ENCODE measurements at places on chromosomes 7 and 10. TPM values are rescaled to one million over a fixed set of nuclear protein-coding genes. Genes with fewer than 3 reads are reported as not detected.

Gene CFAP58
- total RNA-seq: 3.8 TPM

Gene VOPP1
- total RNA-seq: 32.8 TPM

Gene C10orf67
- 0.25 TPM for total RNA-seq

Gene SBDS
- 259 TPM for total RNA-seq

Gene CCZ1B
- 19.7 TPM for total RNA-seq

Gene RET
- 0.12 TPM for total RNA-seq

Gene ERCC6
- 24.9 TPM for total RNA-seq

Gene TEX36
- total RNA-seq: not detected

Gene TDRD1
- 2.7 TPM for total RNA-seq

Gene ZNF727
- 6.2 TPM for total RNA-seq

Gene MORN4
- 19.6 TPM for total RNA-seq

GRCh38 chr10:24722676-24723385 lies 856 bp downstream of the ARHGAP21 start:
- peak; percentile 85 for DNase-seq

GRCh38 chr7:50353201-50353600 lies 48.7 kb downstream of the IKZF1 start:
- no peak for DNase-seq

GRCh38 chr10:35417795-35418194 lies 81.5 kb downstream of the CCNY start:
- no peak for DNase-seq

- no peak for DNase-seq
Observed at GRCh38 chr10:95755511-95756004, 405 bp upstream of the ENTPD1 start.

- DNase-seq: no peak
Observed at GRCh38 chr7:134767520-134768168, 11.8 kb upstream of the CALD1 start.

DNA sequence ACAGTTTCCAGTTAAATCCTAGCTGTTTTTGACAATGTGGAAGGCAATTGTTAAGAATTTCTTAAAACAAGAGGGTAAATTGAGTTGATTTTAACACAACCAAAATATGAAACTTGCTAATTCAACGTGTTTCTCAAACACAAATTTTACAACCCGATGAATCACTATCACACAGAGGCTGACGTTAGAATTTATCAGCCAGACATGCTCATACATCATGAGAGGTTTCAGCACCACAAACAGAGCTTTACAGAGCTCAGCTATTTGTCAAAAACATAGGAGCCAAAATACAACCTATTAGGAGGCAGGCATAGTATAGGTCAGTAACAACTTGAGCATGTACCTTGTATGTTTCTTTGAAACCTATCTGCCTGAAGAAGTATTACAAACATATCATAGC lies 36.1 kb downstream of the LRRN3 start:
- no peak for DNase-seq

GRCh38 chr10:43901744-43902504 lies 253.2 kb upstream of the ZNF32 start:
- DNase-seq: no peak

DNA sequence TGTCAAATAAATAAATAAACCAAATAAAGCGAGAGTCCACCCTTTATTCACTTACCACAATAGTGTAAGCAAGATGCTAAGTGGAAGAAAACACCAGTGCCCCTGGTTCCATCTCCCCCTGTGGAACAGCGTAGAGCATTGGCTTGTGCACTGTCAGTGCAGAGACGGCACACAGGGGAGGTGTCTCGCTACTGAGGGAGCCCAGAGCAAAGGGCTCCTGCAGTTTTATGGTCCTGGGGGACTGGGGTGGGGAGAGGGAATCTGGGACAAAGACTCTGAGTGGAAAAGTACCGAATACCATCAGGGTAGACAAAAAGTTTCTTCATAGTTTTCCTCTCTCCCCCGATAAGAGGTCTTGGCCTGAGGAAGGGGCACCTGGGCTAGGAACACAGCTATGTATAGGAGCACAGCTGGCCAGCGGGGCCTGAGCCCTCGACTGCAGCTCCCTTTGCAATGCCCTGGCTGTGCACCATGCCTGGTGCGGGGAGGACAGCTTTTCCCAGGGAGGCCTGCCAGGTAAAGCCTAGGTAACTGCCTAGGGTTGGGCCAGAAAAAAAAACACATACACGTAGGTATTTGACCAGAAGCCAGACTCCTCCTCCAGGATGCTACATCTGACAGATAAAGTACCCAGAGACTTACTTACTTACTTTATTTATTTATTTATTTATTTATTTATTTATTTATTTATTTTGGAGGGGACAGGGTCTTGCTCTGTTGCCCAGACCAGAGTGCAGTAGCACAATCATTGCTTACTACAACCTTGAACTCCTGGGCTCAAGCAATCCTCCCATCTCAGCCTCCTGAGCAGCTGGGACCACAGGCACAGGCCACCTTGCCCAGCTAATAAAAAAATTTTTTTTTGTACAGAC lies 88.8 kb upstream of the KIF5B start:
- no peak for DNase-seq

DNA sequence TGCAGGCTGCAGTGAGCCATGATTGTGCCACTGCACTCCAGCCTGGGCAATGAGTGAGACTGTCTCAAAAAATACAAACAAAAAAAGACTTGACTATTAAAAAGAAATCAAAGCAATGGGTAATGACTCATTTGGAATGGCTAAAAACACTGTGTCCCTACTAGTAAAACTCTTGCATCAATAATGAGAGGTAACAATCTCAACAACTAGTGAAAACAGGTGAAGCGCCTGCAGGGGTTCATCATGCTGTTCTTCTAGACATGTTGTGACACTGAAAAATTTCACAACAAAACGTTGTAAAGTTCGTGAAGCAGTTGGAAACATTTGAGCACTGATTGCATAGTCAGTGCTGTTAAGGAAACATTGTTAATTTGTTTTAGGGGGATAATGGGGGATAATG lies 26.9 kb upstream of the SLC29A4 start:
- no peak for DNase-seq

DNA sequence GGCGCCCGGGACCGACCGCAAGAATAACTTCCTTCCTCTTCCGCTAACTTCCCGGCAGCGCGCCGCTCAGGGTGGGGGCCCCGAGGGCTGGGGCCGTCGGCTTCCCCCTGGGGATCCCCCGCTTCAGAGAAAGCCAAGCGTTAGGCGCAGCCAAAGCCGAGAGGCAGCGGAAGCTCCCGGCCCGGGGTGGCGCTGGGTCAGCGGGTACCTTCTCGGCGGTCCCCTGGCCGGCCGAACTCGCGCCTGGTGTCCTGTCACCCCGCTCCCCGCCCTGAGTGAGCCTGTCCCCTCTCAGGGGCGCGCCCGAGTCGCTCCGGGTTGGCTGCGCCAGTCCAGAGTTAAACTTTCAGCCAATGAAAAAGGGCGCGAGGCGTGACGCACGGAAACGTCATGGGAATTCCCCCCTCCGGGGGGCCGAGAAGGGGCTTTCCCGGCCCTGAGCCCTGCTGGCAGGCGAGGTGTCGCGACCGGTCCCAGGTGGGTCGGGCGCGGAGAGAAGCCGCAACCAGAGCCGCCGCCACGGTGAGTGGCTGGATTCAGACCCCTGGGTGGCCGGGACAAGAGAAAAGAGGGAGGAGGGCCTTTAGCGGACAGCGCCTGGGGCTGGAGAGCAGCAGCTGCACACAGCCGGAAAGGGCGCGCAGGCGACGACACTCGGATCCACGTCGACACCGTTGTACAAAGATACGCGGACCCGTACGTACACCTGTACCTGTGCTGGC lies 1.3 kb upstream of the NFKB2 start:
- DNase-seq: peak; percentile 98

DNA sequence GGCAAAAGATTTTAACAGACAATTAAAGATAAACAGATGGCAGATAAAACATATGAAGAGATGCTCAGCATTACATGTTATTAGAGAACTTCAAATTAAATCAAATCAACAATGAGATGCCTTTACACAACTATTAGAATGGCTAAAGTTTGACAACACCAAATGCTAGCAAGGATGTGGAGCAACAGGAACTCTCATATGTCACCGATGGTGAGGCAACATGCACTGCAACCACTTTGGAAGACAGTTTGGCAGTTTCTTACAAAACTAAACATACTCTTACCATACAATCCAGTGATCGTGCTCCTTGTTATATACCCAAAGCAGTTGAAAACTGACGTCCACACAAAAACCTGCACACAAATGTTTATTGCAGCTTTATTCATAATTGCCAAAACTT lies 13.7 kb upstream of the ATE1 start:
- no peak for DNase-seq

GRCh38 chr10:11472158-11472753 lies 139.2 kb downstream of the USP6NL start:
- peak; percentile 78 for DNase-seq

- DNase-seq: no peak
Observed at GRCh38 chr10:86269332-86269731, 97.3 kb downstream of the GRID1 start.

DNA sequence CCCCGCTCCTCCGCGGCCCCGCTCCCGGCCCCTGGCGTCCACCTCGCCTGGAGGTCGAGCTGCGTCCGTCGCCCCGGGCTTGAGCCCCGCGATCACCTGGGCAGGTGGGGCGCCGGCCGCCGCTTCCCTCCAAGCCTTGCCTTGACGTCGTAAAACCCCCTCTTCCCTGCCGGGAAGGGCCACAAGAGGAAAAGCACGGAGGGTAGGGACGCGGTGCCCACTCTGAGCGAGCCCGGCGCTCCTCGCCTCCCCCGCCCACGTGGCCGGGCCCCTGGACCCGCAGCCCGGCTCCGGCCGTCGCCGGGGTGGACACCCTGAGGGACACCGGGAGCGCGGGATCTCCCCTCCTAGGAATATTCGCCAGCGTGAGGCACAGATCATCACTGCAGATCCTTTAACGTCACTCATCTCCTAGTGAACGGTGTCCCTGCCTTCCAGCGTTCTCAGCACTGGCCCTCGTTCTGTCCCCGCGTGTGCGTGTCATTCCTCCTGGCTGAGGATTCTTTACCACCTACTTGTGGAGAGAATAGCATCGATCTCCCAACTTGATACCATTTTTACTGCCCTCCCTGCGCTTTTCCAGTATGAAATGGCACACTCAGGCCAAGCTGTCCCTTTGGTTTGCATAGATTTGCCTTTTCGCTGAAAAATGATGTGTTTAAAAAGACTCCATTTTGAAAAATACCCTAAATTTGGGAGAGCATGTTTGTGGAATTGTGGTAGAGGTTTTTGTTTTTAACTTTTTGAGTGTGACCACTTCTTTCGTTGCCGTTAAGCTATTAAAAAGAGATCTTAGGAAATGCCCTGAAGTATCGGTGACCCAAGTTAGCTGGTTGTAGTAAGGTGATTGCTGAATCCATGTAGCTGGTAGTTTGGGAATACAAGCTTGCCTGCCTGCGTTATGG lies 649 bp downstream of the ACTR3B start:
- DNase-seq: no peak

- DNase-seq: no peak
Observed at GRCh38 chr10:89175816-89176215, 31.3 kb downstream of the CH25H start.

GRCh38 chr10:128914681-128915080 lies 552.4 kb upstream of the MGMT start:
- no peak for DNase-seq

GRCh38 chr10:95896071-95896850 lies 11.5 kb upstream of the CC2D2B start:
- DNase-seq: no peak

GRCh38 chr7:143936087-143937009 lies 1.3 kb downstream of the OR2F2 start:
- no peak for DNase-seq

DNA sequence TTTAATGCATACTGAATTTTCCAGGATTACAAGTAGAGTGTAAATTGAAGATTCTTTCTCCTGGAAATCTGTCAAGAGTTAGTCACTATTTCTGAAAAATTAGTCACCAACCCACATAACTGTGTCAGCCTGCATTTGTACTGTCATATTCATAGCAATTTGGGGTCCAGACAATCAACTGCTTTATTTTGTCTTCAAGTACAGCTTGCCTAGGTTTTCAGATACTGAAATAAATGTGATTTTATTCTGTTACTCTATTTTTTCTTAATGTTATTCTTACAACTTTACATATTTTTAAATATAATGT lies 55.1 kb downstream of the CUBN start:
- DNase-seq: no peak

GRCh38 chr10:78222096-78222790 lies 188.6 kb downstream of the RPS24 start:
- no peak for DNase-seq

GRCh38 chr10:93758891-93759410 lies 1.2 kb downstream of the LGI1 start:
- DNase-seq: no peak

DNA sequence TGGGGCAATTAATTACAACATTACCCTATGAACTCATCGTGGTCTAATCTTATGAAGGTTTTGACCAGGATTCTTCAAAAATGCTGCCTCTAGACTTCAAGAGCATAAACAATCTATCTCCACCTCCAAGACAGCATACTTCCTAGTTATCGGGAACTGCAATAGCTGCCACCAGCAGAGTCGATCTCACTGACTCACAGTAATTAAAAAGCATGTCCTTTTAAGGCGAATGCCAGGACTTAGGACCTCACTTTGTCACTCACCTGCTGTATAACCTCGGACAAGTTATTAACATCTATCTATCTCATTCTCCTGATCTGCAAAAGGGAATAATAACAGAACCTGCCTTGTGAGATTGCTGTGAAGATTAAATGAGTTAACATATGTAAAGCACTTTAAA lies 666.0 kb upstream of the COBL start:
- DNase-seq: no peak

- DNase-seq: no peak
Observed at GRCh38 chr7:26619348-26619984, 244.9 kb downstream of the SKAP2 start.

DNA sequence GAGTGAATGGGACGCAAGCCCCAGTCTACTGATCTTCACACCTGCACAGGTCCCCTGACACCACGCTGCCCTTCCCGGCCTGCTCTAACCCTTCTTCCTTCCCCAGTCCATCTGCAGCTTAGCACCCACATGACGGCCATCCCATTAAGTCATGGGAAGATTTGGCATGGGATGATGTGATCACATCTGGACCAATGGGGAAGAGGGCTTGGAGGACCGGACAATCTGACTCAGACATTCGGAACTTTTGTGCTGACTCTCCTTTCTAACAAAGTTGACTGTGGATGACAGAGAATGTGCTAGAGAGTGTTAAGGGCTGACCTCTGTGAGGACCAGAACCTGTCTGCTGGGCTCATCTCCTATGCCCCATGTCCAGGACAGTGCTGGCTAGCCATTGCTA lies 15.6 kb downstream of the CXCL12 start:
- DNase-seq: no peak

DNA sequence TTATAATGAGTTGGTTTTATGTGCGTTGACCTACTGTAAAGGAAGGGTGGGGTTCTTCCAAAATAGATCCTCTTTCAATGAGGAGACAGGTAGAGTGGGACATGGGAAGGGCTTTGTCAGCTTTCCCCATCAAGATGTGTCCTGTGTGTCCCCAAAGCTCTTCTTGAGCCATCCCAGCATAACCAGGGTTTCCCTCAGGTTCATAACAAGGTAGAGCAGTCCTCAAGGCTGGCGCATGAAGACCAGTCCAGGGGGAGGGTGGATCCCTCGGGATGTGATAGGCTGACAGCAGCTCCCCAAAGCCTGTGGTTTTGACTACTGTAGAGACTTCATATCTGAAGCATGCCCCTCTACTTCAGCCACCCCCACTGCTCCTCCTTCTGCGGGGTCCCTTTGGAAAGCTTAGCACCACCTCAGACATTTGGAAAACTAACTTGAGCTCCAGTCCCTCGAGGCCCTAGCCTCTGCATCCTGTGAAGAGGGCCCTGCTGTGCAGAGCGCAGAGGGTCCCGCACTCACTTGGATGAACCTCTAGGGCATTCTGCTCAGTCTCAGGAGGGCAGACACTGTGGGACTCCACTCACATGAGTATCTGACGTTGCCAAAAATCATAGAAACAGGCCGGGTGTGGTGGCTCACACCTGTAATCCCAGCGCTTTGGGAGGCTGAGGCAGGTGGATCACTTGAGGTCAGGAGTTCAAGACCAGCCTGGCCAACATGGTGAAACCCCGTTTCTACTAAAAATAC lies 1.1 kb upstream of the GIMAP8 start:
- no peak for DNase-seq

Measured in heart left ventricle (tissue), 16 donors.